ENCODE measurements at places on chromosomes 3 and 15. TPM values are rescaled to one million over a fixed set of nuclear protein-coding genes. Genes with fewer than 3 reads are reported as not detected.

DNA sequence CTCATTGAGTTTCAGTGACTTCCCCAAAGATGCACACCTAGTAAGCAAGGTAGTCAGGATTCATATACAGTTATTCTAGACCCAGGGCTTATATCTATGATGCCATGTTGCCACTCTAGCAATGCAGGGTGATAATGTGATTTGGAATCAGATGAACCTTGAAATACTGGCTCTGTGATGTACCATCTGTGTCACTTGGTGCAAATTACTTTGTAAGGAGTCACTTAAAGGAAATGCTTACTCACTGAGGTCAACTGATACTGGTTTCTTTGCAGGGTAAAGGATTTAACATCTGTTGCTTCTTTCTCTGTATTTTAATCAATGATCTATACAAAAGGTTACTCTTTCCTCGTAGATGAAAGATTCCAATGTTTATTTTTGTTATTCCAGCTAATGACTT, 10.8 kb downstream of the ASB14 start:
- DNase-seq: no peak
- no peak overlapping the region for H3K4me3 ChIP-seq
- H3K27ac ChIP-seq: no peak overlapping the region
- no peaks in the 10 kb centered on the region for H3K36me3 ChIP-seq
- H3K27me3 ChIP-seq: peaks cover 1% of the 10 kb centered on the region

Gene FANCD2OS
- not detected for total RNA-seq

Gene SI
- not detected for total RNA-seq

DNA sequence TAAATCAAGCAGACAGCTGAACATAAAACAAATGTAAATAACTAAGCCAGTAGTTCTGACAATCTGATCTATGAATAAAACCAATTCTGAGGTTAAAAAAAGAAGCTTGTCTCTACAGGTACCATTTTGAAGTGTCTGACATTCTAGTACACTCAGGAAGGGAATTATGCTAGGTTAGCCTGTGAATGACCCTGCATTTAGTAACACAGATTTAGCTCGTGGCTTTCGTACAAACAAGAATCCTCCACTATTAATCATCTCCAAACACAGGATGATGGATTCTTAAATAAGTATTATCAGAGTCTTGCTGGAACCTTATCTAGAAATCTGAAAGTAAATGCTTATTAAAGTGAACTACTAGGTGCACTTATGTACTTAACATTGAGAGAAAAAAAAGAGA, 1120.1 kb downstream of the ROBO1 start:
- H3K4me3 ChIP-seq: no peak overlapping the region
- no peak for DNase-seq
- peaks cover 43% of the 10 kb centered on the region for H3K4me1 ChIP-seq
- H3K36me3 ChIP-seq: peaks cover 20% of the 10 kb centered on the region
- H3K27ac ChIP-seq: peak overlapping the region; percentile 60

GRCh38 chr3:10248984-10249748, 907 bp downstream of the TATDN2 start:
- peak overlapping the region; percentile 88 for H3K4me3 ChIP-seq
- H3K27ac ChIP-seq: peak overlapping the region; percentile 86
- H3K27me3 ChIP-seq: no peaks in the 10 kb centered on the region

DNA sequence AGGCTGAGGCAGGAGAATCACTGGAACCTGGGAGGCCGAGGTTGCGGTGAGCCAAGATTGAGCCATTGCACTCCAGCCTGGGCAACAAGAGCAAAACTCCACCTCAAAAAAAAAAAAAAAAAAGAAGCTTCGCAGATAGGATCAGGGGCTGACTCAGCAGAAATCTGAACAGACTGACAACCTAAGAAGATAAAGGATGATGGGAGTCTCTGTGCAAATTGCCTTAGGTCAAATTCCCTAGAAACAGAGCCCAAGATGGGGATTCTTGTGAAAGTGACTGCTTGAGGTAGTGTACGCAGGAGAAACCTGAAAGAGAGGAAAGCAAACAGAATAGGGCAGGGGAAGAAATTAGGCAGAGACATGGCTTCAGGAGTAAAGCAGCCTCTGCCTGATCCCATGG, 160.8 kb upstream of the LRIG1 start:
- no peak for DNase-seq
- no peak overlapping the region for H3K4me3 ChIP-seq
- no peak overlapping the region for H3K27ac ChIP-seq
- H3K4me1 ChIP-seq: peaks cover 8% of the 10 kb centered on the region
- no peaks in the 10 kb centered on the region for H3K36me3 ChIP-seq

DNA sequence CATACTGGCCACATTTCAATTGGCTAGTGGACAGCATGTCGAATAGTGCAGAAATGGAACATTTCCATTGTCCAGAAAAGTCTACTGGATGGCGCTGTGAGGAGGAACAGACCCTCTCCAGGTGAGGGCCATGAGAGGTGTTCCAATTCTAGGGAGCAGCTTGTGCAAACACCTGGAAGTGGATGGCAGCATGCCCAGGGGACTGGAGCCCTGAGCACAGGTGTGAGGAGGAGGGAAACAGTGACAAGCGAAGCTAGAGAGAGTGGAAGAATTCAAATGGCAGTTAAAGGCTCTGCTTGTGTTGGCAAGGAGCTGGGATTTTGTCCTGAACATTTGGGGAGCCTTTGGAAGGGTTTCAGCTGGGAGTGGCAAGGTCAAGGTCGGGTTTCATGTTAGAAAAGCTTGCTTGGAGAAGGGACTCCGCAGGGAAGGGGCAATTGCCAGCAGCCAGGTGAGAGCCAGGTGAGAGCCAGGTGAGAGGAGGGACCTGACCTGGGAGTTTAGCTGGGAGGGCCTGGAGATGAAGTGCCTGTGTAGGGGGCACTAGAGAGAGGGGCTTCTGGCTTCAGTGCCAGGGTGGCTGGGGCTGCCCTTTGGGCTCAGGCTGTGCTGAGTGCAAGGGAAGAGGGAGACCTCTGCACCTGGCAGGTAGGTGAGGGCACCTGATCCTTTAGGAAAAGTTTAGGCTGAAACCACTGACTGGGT, 93.8 kb downstream of the LINGO1 start:
- H3K4me1 ChIP-seq: peaks cover 30% of the 10 kb centered on the region
- H3K27ac ChIP-seq: no peak overlapping the region
- no peak for DNase-seq
- no peaks in the 10 kb centered on the region for H3K27me3 ChIP-seq
- no peaks in the 10 kb centered on the region for H3K36me3 ChIP-seq

- no peaks in the 10 kb centered on the region for H3K27me3 ChIP-seq
- H3K36me3 ChIP-seq: no peaks in the 10 kb centered on the region
- DNase-seq: no peak
- no peaks in the 10 kb centered on the region for H3K4me1 ChIP-seq
- H3K4me3 ChIP-seq: no peak overlapping the region
- H3K27ac ChIP-seq: no peak overlapping the region
These were observed 825.3 kb upstream of the GRM7 start for GRCh38 chr3:6035626-6036025.

GRCh38 chr15:85002517-85002916, 20.9 kb downstream of the PDE8A start:
- H3K4me3 ChIP-seq: no peak overlapping the region
- H3K36me3 ChIP-seq: no peaks in the 10 kb centered on the region
- H3K27me3 ChIP-seq: no peaks in the 10 kb centered on the region

Gene RTP1
- total RNA-seq: not detected

GRCh38 chr15:44038755-44039191, 156.3 kb downstream of the FRMD5 start:
- no peak for DNase-seq
- H3K4me1 ChIP-seq: peaks cover 3% of the 10 kb centered on the region
- peak overlapping the region; percentile 4 for H3K4me3 ChIP-seq
- no peaks in the 10 kb centered on the region for H3K36me3 ChIP-seq

Gene GOLGA6A
- total RNA-seq: 0.20 TPM

- H3K27ac ChIP-seq: no peak overlapping the region
- DNase-seq: no peak
- H3K36me3 ChIP-seq: no peaks in the 10 kb centered on the region
- H3K4me3 ChIP-seq: no peak overlapping the region
These were observed 68.5 kb downstream of the FMN1 start for GRCh38 chr15:33125894-33126537.

All from mesothelial cell of epicardium (in vitro differentiated cells).